T-cell (primary cell): ENCODE measurements at places on chromosomes 12 and 14. TPM values are rescaled to one million over a fixed set of nuclear protein-coding genes. Genes with fewer than 3 reads are reported as not detected.

GRCh38 chr12:130251236-130251780, 86.4 kb upstream of the PIWIL1 start:
- H3K4me1 ChIP-seq: no peaks in the 10 kb centered on the region
- DNase-seq: no peak
- H3K4me3 ChIP-seq: no peak overlapping the region

GRCh38 chr14:24384169-24384568, 14.6 kb upstream of the NYNRIN start:
- H3K4me1 ChIP-seq: no peaks in the 10 kb centered on the region
- H3K4me3 ChIP-seq: no peak overlapping the region
- DNase-seq: no peak
- no peaks in the 10 kb centered on the region for H3K36me3 ChIP-seq

- no peaks in the 10 kb centered on the region for H3K27me3 ChIP-seq
- H3K36me3 ChIP-seq: no peaks in the 10 kb centered on the region
- DNase-seq: no peak
- H3K4me3 ChIP-seq: no peak overlapping the region
- H3K27ac ChIP-seq: no peak overlapping the region
- H3K4me1 ChIP-seq: no peaks in the 10 kb centered on the region
Measured at GRCh38 chr12:99959549-99960170, 25.1 kb downstream of the ANKS1B start.

DNA sequence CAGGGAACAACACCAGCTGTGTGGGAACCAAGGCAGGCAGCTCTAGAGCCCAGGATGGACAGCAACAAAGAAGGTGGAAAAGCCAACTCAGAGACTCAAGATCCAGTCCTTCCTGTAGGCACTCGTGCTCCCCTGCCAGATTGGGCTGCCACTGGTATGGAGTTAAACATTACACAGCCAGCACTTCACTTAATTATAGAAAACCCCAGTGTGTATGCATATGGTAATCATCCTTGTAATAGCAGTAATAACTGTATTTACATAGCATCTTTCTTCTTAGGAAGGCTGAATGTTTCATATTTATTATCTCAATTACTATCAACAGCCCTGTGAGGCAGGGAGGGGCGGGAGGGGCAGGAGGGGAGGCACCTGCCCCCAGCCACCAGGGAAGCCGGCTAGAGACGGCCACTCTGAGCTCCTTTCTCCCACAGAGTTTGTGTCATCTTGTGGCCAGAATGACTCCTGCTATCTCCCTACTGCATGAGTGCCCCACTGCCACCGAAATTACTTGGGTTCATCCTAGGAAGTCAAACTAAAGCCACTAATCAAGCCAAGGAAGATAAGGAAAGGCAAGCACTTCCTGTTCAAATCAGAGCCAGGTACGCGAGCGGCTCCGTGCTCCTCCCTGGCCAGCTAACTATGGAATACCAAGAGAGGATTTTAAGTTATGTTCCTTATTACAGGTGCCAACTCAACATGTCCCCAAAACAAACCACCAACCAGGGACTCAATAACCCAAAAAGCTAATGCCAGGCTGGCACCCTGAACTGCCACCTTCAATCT, 15.7 kb upstream of the RAB35 start:
- H3K27me3 ChIP-seq: no peaks in the 10 kb centered on the region
- DNase-seq: no peak
- no peak overlapping the region for H3K4me3 ChIP-seq
- H3K36me3 ChIP-seq: peaks cover 95% of the 10 kb centered on the region

- no peak overlapping the region for H3K27ac ChIP-seq
- no peaks in the 10 kb centered on the region for H3K4me1 ChIP-seq
- H3K4me3 ChIP-seq: no peak overlapping the region
- DNase-seq: no peak
Measured at GRCh38 chr14:68241862-68242487, 422.4 kb downstream of the RAD51B start.

DNA sequence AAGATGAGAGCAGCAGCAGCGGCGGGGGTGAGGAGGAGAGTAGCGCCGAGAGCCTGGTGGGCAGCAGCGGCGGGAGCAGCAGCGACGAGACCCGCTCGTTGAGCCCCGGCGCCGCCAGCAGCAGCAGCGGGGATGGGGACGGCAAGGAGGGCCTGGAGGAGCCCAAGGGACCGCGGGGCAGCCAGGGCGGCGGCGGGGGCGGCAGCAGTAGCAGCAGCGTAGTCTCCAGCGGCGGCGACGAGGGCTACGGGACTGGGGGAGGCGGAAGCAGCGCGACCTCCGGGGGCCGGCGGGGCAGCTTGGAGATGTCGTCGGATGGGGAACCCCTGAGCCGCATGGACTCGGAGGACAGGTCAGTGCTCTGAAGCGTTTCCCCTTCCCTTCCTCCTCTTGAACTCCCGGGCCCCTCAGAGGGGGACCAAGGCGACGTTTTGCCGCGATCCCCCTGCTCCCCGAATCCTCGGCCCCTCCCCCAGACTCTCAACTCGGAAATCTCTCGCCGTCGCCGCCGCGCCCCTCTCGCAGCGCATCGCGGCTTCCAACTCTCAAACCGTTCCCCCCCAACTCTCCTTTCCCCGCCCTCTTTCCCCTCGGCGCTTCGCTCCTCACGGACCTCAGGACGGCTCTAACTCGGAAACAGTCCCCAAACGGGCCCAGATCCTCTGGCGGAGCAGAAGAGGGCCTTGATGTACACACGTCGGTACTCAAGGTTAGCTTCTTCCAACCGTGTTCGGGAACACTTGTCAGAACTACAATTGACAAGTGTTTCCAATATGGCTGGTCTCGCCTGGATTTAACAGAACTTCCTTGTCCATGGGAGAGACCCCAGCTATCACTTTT, 947 bp downstream of the AEBP2 start:
- DNase-seq: peak; percentile 17
- H3K27me3 ChIP-seq: no peaks in the 10 kb centered on the region
- peak overlapping the region; percentile 82 for H3K4me3 ChIP-seq
- H3K36me3 ChIP-seq: no peaks in the 10 kb centered on the region
- H3K27ac ChIP-seq: peak overlapping the region; percentile 87

DNA sequence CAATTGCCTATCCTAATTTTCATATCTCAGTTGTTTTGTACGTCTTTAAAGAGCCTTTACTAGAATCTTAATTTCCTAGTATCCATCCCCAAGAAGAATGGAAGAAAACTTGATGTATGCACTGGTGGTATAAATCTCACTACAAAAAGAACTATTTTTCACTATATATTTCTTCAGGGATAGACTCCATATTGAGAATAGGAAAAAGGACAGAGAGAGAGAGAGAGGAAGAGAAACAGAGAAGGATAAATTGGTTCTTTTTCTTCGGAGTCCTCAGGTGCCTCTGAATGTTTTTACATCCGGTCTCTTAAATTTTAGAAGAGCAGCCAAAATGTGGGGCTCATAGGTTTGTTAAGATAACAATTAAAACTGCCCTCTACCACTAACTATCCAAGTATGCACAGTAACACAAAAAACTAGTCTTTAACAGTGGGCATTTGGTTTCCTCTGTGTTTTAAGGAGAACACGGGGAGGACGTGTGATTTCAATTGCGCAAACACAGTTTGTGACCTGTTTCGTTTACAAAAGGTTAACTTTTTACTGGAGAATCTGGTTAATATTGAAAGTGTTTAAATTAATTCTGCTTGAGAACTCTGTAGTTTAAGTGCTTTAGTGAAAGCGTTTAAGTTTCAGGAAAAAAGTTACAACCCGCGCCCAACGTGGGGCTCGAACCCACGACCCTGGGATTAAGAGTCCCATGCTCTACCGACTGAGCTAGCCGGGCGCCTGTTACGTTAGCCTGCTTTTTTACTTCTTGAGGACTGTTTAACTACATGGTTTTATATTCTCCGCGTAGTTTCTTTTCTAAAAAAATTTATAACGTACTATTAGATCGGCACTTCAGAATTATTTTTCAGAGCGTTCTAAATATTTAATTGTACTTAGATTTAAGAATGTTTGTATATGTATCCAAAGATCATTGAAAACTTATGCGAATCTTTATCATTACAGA, 5.1 kb upstream of the PSMA3 start:
- H3K4me3 ChIP-seq: peak overlapping the region; percentile 66
- no peaks in the 10 kb centered on the region for H3K36me3 ChIP-seq
- H3K27ac ChIP-seq: peak overlapping the region; percentile 74
- H3K4me1 ChIP-seq: peaks cover 6% of the 10 kb centered on the region

- H3K36me3 ChIP-seq: no peaks in the 10 kb centered on the region
- no peaks in the 10 kb centered on the region for H3K4me1 ChIP-seq
- H3K4me3 ChIP-seq: no peak overlapping the region
Measured at GRCh38 chr12:52195065-52195730, 3.4 kb upstream of the KRT80 start.

DNA sequence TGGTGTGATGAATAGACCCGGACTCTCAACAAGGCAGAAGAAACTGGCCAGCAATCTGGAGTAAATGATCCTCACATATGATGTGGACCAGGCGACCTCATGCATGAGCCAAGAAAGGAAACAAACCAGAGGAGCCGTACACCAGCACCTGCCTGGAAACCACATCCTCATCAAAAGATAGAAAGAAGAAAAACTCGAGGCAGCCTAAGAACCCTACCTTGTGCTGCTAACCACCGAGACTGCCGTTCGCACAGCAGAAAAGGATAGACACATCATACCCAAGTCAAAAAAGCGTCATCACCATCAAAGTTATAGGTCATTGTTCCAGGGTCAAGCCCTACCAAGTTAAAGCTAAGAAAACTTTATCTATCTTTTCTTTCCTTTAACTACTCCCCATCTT, 66.7 kb downstream of the RESF1 start:
- no peak overlapping the region for H3K4me3 ChIP-seq
- no peaks in the 10 kb centered on the region for H3K36me3 ChIP-seq
- DNase-seq: peak; percentile 40
- peaks cover 20% of the 10 kb centered on the region for H3K4me1 ChIP-seq
- no peaks in the 10 kb centered on the region for H3K27me3 ChIP-seq
- peak overlapping the region; percentile 45 for H3K27ac ChIP-seq

GRCh38 chr12:59972905-59973304, 377.1 kb downstream of the SLC16A7 start:
- H3K4me3 ChIP-seq: no peak overlapping the region
- no peaks in the 10 kb centered on the region for H3K27me3 ChIP-seq
- no peak overlapping the region for H3K27ac ChIP-seq
- H3K36me3 ChIP-seq: no peaks in the 10 kb centered on the region
- no peaks in the 10 kb centered on the region for H3K4me1 ChIP-seq

- H3K36me3 ChIP-seq: no peaks in the 10 kb centered on the region
- no peaks in the 10 kb centered on the region for H3K4me1 ChIP-seq
- DNase-seq: no peak
- no peak overlapping the region for H3K27ac ChIP-seq
- no peaks in the 10 kb centered on the region for H3K27me3 ChIP-seq
Measured at GRCh38 chr14:60217713-60218112, 31.3 kb upstream of the PPM1A start.

- H3K4me3 ChIP-seq: peak overlapping the region; percentile 38
- no peaks in the 10 kb centered on the region for H3K36me3 ChIP-seq
- no peaks in the 10 kb centered on the region for H3K27me3 ChIP-seq
- peaks cover 6% of the 10 kb centered on the region for H3K4me1 ChIP-seq
- peak overlapping the region; percentile 38 for H3K27ac ChIP-seq
Measured at GRCh38 chr14:21997300-21997699, 323.7 kb upstream of the OR4E1 start.

GRCh38 chr12:14956024-14956891, 5.1 kb downstream of the ARHGDIB start:
- H3K36me3 ChIP-seq: peaks cover 31% of the 10 kb centered on the region
- no peak for DNase-seq
- no peaks in the 10 kb centered on the region for H3K27me3 ChIP-seq

DNA sequence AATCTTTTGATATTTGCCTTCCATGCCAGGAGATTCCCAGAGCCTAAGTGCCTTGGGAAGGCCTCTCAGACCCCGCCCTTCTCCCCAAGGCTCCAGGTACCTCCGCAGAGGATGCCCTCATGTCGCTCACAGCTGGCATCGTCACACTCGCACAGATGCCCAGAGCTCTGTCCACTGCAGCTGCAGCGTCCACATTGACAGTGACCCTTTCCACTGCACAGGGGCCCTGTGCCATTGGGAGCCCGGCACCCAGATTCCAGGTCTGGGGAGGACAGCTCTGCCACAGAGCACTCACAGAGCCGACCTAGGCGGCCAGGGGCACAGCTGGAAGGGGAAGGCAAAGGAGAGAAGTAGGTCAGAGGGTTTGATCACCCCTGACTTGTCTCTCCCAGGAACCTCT, 12.3 kb upstream of the CSAD start:
- peaks cover 31% of the 10 kb centered on the region for H3K4me1 ChIP-seq
- no peak overlapping the region for H3K27ac ChIP-seq
- no peak overlapping the region for H3K4me3 ChIP-seq
- peaks cover 40% of the 10 kb centered on the region for H3K36me3 ChIP-seq
- H3K27me3 ChIP-seq: no peaks in the 10 kb centered on the region

DNA sequence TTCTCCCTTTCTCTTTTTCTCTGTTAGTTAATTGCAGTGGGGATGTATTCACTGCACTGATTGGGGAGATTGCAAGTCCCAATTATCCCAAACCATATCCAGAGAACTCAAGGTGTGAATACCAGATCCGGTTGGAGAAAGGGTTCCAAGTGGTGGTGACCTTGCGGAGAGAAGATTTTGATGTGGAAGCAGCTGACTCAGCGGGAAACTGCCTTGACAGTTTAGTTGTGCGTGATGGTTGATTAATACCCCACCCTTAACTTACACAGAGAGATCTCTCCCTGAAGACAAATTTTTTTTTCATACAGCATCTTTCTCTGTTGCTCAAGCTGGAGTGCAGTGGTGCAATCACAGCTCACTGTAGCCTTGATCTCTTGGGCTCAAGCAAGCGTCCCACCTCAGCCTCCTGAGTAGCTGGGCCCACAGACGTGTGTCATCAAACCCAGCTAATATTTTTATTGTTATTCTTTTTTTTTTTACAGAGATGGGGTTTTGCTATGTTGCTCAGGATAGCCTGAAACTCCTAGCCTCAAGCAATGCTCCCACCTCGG, 4.6 kb downstream of the C1S start:
- DNase-seq: no peak
- no peaks in the 10 kb centered on the region for H3K36me3 ChIP-seq
- peaks cover 20% of the 10 kb centered on the region for H3K27me3 ChIP-seq
- H3K27ac ChIP-seq: no peak overlapping the region

The PTGDR gene
- 5.2 TPM for total RNA-seq

The MYO1A gene
- total RNA-seq: 1.4 TPM

The DLGAP5 gene
- total RNA-seq: 0.49 TPM

The PLEKHG7 gene
- total RNA-seq: 0.13 TPM

The FIGNL2 gene
- 1.3 TPM for total RNA-seq

The FOXN4 gene
- not detected for total RNA-seq
